ENCODE measurements at places on chromosomes 1 and 21.

DNA sequence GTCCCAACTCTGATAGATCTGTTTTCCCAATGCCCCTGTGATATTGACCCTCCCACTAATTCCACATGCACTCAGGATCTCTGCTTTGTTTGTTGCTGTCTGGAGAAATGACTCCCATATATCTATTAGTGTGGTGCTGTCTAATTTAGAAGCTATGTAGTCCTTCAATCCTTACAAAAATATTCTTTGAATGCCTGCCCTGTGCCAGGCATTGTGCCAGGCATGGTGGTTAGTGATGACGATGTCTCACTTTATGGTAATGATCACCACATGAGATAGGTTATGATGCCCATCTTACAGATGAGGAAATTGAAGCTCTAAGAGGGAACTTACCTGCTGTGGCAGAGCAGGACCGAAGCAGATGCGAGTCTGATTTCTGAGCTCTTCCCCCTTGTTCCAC, 12.9 kb downstream of the MYOG start:
- peak; percentile 39 for DNase-seq

DNA sequence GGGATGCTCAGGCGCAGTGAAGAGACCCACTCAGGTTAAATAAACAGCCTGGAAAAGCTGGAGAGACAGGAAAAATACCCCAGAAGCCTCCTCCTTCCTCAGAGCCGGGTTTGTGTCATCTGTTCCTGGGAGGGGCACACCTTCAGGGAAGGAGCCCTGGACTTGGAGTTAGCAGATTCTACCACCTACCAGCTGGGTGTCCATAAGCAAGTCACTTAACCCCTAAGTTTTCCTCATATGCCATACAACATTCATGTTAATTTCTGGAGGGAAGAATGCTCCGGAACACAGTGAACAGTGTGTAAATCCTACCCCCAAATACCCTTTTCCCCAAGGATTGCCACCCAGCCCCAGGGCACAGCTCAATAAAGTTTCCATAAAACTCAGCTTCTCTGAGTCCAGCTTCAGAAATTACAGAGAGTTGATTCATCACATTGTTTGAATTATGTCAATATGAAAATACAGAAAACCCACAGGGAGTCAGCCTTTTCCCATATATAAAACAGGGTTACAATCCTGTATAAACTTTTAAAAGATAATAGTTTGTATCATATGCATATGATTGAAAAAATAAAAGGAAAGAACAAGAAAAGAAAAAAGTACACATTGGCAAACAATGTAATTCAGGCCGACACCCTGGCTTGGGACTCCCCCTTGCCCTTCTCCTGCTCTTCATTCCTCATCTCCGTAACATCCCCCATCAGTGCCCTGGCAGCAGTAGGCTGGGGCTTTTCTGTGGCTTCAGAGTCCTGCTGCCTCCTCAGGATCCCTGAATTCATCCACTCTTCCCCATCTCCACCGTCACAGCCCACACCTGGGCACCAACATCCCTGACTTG, 291.8 kb upstream of the USP24 start:
- DNase-seq, result peak; percentile 37

GRCh38 chr1:231274119-231274825, 33.3 kb downstream of the GNPAT start:
- no peak for DNase-seq

- DNase-seq, result no peak
These were observed 32.3 kb downstream of the SLC66A1 start for GRCh38 chr1:19344372-19344810.

DNA sequence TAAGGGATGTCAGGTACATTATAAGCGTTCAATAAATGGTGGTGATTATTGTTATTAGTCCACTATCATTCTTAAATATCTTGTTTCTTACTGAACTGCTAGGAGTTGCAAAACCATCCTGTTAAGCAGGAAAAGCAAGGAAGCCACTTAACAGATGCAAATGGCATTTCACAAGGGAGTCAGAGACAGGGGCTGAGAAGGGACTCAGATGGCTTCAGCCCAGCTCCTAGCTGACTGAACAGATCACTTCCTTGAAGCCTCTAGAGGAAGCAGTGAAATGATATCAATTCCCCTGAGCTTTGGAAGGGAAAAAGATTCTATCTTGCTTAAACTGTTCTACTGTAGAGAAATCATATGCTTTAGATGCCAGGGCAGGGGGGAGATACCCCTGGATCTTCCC, 151.5 kb downstream of the ST6GALNAC5 start:
- no peak for DNase-seq

DNA sequence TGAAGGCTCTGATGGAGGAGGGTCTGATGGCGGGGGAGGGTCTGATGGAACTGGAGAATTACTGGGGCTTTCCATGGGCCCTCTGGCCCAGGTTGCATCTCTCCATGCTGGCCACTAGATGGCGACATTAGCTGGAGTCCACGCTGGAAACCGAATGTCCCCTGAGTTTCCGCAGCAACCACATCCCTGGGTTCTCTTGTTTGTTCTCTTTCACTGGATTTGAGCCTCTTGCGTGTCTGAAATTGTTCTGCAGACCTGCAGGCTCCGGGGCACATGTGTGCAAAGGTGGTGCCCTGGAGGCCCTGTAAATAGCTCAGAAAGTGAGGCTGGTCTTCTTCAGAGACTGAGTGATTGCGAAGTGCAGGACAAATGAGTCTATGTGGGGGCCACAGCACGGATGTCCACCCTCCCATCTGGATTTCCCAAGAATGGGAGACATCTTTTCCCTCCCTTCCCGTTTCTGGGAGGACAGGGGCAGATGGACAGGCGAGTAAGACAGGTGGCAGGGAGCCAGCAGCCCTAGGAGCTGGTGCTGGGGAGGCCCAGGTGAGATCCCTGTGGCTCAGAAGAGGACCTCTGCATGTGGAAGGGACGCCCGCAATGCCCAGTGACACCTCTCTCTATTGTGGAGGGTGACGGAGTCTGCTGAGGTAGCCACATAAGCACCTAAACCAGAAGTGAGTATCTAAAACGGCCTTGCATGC, 73.2 kb upstream of the ABCG1 start:
- DNase-seq, result peak; percentile 3

GRCh38 chr1:74502432-74502831, 10.0 kb downstream of the LRRC53 start:
- DNase-seq, result no peak

- no peak for DNase-seq
These were observed 15.6 kb upstream of the VAMP3 start for GRCh38 chr1:7755448-7755847.

DNA sequence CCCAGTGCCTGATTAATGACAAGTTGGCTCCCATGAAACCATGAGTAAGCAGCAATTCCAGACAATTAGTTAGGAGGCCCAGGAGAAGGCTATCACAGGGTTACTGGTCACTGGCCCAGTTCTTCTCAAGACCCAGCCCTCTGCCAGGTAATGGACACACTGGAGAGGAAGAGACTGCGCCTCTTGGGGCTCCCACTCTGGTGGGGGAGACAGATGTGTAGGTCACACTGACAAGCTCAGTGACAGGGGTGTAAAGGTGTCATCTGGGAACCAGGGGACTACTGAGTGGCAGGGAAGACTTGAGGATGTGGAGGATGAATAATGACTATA, 4.9 kb downstream of the HPCA start:
- DNase-seq, result no peak

- DNase-seq, result no peak
These were observed 21.6 kb upstream of the FHAD1 start for GRCh38 chr1:15225461-15225860.

DNA sequence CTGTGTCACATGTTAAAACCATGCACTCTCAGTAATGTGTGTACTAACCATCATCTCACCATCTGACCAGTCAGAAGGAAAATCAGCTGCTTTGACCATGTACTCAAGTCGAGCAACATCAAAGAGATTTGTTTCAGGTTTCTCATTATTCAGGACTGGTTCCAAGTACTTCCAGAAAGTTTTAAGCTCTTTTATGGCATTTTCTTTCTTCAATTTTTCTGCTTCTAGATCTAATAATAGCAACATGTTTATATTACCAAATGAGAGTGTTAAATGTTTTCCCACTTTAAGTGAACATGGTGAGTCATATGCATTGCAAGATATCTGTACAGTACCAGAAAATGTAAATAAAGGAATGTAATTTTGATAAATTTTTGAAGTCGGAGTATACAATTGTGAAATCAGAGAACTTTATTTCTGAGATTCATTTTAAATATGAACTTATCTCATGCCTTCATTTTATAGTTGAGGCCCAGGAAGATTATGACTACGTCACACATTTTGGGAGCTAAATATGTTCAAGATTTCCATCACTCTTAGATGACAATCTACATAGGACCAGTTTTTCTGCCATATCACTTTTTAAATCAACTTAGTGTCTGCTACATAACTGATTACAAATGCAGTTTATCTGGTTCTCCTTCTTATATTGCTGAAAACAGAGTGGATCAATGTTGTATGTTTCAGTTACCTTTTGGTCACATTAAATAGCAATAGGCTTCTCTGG, 87.2 kb downstream of the SPAG17 start:
- DNase-seq, result no peak

DNA sequence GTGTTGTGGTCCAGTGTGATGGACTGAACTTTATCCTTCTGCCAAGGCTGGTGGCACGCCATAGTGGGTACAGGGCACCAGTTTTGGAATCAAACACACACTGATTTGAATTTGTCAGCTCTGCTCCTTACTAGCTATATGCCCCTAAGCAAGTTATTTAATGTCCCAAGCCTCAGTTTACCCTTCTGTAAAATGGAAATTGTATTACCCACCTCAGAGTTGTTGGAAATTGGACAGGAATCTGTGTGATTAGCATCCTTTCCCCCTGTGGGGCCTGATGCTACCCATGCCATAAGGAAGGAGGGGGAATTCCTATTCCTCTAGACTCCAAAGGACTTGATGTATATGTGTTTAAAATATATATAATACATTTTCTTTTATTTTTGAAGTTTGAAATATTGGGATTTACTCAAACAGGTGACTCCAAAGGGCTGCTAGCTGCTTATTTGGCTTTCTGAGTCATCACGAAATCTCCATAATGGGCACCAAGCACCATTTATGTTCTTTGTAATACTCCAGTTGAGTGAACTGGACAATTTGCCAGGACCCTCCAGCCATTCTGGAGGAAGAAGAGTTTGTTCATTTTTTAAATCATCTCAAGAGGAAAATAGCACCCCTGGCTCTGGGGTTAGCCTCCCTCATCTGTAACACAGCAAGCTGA, 224.5 kb upstream of the TMEM51 start:
- DNase-seq, result no peak

DNA sequence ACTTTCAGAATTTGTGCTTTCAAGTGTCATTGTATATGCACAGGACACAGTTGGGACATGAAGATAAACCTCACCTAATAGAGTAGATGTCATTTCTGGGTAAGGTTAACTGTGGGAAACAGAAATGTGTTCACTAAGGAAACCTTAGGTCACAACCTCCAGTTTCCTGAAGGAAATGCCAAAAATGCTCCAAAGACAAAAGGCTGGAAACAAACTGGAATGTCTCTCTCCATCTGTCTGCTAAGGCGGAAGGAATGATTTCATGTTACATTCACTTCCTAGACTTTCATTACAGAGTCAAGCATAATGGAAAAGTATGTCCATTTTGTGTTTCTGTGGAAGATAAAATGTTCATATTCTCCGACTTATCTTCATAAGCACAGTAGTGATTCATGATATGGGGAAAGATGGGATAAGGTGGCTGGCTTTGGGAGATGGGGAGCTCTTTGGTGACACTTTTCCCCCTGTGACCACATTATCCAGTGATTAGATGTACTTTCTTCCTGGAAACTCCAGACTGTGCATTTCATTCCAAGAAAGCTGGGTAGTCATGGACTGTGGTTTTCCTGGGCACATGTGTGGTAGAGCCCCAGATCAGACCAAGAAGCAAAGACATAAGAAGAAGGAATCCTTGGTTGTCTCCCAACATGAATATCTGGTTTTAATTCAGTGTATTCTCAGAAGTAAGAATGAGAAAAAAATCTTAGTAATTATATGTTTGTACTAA, 5.7 kb downstream of the S1PR1 start:
- no peak for DNase-seq

DNA sequence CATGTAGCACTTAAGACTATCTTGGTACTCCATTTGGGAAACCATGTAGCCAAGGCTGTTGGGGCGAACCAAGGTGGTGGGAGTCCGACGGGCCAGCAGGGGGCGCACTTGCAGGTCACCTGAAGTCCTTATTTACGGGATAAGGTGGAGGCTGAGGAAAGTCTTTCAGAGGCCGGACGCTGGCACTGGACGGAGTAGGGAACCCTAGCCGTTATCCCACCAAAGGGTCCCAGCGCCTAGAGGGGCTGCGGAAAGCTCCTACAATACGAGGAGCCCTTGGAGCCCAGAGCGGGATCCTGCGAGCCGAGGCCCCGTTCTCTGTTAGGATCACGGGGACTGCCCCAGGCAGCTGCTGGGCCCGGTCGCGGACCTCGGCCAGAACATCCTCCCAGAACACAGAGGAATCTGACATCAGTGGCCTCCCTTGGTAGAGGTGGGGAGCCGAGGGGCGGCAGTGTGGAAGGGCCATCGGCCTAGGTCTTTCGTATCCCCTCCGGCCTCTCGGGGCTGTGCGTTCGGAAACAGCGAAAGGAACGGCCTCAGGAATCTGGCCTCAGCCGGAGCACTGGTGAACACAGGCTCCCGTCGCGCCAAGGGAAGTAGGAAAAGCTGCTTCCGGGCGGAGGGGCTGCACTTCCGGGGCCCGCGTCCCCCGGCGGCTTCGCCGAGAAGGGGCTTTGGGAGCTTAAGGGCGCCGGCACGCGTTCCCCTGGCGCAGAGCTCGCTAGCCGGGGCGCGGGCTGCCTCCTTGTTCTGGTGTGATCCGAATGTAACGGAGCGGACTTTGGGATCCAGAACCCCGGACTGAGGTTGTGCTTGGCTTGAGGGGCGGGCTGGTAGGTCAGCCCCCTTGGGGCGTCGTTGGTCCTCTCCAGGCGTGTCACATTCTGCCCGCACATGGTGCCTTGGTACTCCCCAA, 29.9 kb upstream of the RPTN start:
- no peak for DNase-seq

DNA sequence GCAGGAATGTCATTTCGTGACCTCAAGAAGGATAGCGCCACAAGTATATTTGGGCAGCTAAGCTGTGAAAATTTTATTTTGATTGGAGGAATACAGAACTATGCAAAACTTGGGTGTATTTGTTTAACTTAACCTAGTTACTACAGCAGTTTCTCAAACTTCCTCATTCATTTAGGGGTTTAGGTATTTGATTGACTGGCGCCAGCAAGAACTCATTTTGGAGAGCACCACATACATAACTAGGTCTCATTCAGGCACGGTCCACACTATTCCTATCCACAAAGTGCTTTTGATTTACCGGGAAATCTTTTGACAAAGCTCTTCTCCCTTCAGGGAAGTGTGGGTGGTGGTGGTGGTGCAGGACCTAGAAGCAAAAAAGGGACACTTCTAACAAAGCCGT, 155.1 kb upstream of the NRIP1 start:
- DNase-seq, result no peak

GRCh38 chr1:160465123-160465522, 57.9 kb downstream of the SLAMF6 start:
- DNase-seq, result no peak

DNA sequence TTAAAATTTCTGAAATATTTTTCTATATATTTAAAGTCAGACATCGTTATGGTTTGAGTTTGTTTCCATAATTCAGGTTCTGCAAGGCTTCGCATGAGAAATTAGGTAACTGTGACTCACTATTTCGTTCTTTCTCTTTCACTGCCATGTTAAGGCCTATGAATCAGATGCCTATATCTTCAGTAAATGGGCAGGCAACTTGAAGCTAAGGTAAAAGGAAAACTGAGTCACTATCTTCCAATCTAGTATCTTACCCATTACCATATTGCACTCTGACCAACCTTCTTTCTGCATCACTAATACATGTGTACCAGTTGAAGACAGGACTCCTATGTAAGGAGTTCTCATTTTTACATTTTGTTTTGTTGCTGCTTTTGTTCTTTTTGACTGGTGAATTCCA, 37.8 kb downstream of the PYHIN1 start:
- DNase-seq, result no peak
